ENCODE measurements at places on chromosomes 5 and 9.

DNA sequence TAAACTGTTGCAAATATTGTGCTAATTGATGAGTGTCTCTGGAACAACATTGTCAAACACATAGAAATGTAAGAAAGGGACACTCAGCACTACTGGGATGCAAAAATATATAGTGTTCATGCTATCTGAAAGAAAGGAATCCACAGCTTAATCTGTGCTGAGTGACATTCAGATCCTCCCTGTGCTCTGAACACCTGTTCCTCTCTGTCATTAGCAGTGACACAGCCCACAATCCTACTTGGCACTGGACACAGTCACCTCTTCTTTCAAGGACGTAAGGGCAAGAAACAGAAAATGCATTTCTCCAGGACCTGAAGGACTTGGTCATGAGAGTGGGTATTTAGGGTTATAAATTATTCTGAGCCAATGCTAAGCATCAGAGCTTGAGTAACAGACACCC, 121.4 kb upstream of the SV2C start:
- no peak for DNase-seq

DNA sequence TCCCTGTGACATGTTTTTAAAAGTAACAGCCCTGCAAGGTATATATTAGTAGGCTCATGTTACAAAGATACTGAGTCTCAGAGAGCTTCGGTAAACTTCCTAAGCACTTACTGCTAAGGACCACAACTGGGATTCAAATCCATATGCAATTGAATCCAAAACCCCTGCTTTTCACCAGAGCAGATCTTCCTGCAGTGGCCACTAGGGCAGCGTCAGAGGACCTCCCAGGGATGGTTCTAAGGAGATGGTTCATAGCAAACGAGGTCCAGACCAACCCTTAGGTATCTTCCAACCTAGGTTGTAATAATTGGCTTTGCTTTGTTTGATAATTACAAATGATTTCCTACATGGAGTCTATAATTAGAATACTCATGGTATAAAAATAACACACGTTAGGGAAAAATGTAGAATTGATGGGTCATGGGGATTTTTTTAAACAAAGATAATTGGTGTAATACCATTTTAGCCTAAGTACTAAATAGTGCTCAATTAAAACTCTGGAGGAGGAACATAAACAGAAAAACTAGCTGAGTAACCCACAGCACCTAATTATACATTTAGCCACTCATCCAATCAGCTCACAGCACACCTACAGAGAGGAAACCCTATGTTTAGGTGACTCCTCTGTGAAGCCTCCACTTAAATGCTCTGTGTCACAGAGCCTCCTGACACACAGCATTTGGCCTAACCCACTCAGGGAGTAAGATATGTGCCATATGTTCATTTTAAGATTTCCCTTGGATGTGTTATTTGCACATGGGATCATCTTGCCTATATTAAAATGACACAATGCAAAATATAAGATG, 10.0 kb upstream of the CAST start:
- peak; percentile 33 for DNase-seq

DNA sequence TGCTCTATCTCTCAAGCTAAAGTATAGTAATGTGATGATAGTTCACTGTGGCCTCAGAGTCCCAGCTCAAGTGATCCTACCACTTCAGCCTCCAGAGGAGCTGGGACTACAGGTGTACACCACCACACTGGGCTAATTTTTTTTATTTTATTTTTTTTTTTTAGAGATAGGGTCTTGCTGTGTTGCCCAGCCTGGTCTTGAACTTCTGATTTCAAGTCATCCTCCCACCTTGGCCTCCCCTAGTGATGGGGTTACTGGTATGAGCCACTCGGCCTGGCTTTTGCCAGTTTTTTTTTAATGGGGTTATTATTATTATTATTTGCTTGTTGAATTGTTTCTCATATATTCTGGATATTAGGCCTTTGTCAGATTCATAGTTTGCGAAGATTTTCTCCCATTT, 13.2 kb downstream of the FAF2 start:
- DNase-seq = no peak

DNA sequence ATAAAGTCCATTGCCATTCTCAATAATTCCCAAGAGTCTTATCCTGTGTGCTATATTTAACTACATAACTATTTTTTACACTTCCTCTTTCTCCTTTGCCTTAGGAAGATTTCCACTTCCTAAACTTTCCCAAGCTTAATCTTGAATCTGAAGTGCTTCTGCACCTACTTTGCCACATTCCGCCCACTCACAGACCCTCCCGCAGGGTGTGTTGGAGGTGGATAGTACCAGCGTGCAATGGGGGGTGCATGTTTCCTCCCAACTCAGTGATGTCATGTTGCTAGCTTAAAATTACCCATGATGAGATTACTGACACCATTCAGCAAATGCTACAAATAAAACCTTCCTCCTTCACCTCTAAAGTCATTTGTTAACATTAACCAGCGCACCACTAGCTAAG, 460.2 kb downstream of the NR2F1-AS1 start:
- no peak for DNase-seq

- DNase-seq = peak; percentile 25
Measured at GRCh38 chr5:145981589-145982571, 45.5 kb downstream of the SH3RF2 start.

GRCh38 chr5:69414885-69415583, at the start of gene MARVELD2:
MARVELD2 (plus strand) TSS chr5:69415116; CDS start chr5:69419386, 4,270 bp downstream.
- DNase-seq = peak; percentile 69

DNA sequence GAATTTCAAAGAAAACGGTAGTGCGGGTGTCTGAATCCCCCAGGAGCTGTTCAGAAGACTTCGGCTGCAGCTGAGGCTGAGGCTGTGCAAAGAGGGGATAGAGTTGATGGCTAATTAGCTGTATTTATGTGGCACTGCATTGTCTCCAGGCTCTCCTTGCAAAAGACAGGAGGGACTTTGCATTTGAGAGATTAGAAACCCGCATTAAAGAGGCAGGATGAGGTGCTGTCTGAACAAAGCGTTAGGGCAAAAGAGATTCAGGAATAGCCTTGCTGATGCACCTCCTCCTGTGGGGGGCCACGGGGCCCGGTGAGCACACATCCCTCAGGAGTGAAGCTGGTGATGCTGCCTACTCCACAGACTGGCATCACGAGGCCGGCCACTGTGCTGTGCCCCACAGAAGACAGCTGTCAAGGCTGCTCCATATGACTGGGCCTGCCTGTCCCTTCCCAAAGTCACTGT, 343.6 kb upstream of the DAP start:
- no peak for DNase-seq

GRCh38 chr5:154401355-154401754, 44.4 kb upstream of the SAP30L start:
- no peak for DNase-seq

DNA sequence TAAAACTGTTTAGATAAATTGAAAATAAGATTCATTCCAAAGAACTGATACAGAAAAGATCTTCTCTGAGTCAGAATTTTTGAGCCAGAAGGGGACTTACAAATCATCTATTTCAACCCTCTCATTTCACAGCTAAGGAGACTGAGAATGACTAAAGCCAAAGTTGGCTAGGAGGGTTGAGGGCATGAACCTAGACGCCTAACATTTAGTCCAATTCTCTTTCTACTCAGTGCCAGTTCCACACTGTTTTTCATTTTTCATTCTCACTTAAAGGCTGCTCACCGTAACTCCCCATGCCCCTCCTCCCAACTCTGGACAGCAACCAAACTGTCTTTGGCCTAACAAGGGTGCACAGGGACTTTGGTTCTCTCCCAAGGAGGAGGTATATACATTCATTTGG, 364.0 kb downstream of the NDUFS4 start:
- no peak for DNase-seq

GRCh38 chr5:58240322-58240721, 219.6 kb downstream of the PLK2 start:
- no peak for DNase-seq

- DNase-seq = no peak
Measured at GRCh38 chr5:30765227-30765626, 428.3 kb upstream of the CDH6 start.

- DNase-seq = no peak
Measured at GRCh38 chr5:175243441-175243840, 200.5 kb downstream of the DRD1 start.

DNA sequence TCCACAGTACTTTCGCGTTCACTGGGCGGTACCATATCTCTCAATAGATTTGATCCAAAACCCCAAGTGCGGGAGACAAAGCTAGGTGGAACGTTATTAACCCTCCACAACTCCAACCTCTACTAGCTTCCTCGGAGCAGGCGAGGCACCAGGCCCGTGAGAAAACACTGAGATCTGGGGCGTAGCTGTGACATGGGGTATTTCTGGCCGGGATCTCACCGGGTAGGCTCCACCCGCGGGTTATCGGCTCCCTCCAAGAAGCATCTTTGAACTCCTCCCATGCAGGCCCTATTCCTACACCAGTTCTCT, 350 bp upstream of the SLC25A46 start:
- no peak for DNase-seq

DNA sequence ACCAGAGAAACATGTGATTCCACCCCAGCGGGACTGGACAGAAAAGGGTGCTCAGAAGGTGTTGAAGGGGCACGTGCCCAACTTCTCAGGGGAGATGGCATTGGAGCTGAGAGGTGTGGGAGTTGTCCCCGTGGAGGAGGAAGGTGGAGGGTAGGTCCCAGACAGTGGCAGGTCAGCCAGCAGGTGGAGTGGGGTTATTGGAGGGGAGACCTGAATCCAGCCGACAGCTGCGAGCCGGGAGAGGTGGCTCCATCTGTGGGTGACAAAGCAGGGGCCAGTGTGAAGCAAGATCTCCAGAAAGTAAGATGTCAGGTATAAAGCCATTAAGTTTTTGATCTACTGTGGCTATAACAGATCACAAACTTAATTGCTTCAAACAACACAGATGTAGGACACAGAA, 75.1 kb downstream of the HRH2 start:
- no peak for DNase-seq

- no peak for DNase-seq
Measured at GRCh38 chr5:179214678-179215077, 130.6 kb downstream of the ADAMTS2 start.

- no peak for DNase-seq
Measured at GRCh38 chr5:126219616-126220015, 203.6 kb upstream of the GRAMD2B start.

GRCh38 chr9:94990897-94991561, 264.5 kb downstream of the AOPEP start:
- no peak for DNase-seq

GRCh38 chr5:34587355-34588241, 68.5 kb upstream of the RAI14 start:
- peak; percentile 57 for DNase-seq

DNA sequence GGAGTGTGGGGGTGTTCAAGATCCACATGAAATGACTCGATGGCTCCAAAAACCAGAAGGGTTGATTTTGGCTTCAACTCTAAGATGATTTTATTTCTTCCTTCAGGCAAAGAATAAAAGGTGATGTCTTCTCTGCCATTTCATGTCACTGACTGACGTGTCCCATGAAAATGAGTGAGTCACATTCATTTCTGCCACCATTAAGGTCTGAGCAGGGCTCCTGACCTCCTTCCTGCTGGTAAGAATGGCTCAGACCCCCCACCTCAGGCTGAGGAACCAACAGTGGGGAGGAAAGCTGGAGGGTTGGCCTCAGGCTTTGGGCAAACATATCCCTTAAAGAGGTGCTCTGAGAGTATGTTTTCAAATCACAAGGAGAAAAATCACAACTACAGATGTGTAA, 53.9 kb upstream of the ZNF354A start:
- DNase-seq = no peak

DNA sequence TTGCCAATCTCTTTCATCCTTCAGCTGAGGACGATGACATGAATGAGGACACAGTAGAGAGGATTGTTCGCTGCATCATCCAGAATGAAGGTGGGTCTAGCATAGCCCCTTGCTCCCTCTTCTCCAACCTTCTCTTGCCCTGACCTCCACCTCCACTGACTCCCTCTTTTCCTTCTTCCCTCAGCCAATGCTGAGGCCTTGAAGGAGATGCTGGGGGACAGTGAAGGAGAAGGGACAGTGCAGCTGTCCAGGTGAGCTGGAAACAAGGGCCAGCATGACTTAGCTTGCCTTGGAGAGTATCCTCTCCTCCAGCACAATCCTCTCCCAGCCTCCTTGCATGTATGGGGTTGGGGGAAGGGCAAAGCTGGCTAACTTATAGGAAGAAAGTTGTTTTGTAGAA, 2.0 kb downstream of the RELL2 start:
- DNase-seq = no peak

DNA sequence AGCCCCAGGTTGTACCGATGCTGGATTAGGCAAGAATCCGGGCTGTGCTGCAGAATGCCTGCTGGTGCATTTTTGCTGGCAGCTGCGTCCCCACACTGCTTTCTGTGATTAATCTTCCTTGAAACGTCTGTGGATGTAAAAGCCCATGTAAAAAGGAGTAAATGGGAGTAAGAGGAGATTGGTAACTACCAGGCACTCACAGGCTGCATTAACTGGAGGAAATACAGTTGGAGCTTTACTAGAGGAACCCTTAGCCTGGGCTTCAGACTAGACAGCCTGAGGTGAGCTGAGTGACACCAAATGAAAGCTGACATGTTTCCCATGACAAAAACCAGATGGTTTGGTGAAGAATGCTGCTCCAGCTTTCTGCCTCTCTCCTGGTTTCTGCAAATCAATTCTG, 190.4 kb upstream of the GAS1 start:
- DNase-seq = no peak

GRCh38 chr9:89843591-89843990, 238.8 kb downstream of the GADD45G start:
- no peak for DNase-seq

- no peak for DNase-seq
Measured at GRCh38 chr9:126049896-126050604, 276.6 kb upstream of the MVB12B start.

GRCh38 chr9:130128733-130129431, 43.3 kb upstream of the NCS1 start:
- DNase-seq = peak; percentile 87

- no peak for DNase-seq
Measured at GRCh38 chr5:38426490-38426889, 130.0 kb downstream of the LIFR start.

DNA sequence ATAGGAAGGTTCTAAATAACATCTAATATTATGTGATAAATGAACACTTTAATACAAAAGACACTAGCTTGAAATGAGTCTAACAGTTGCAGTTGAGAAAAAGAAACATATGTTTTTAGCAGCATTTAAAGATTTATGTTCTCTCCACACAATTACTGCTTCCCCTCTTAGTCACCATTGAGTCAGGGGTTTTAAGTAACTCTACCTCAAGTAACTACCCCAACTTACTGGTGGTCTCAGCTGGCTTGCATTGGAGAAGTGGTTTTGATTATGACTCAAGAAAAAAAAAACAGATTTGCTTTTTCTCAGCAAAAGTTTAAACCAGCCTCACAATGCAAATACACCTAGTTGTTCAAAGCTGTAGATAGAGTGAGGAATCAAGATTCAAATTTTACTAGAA, 1216.5 kb upstream of the CDH9 start:
- no peak for DNase-seq

DNA sequence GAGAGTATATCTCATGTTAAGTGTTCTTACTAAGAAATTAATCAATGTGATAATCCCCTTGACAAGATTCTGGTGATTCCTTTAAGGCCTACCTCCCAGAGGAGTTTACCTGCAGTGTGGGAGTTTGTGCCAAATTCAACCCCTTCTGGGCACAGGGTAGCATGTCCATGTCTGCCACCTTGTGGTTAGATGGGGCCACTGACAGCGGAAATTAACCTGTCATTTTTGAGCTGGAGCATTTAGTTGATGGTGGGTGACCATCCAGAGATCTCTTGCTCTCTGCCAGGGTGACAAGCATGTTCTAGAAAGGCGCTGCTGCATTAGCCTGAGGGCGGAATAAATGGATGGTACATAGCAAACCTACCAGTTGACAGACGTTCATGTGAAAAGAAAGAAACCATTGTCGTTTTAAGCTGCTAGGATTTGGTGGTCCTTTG, 132.2 kb downstream of the FBXO4 start:
- DNase-seq = peak; percentile 43
